GM04503 (cell line): ENCODE measurements at places on chromosomes 2 and 18.

GRCh38 chr2:158786897-158787296 is 8.2 kb upstream of the DAPL1 start:
- DNase-seq: no peak

DNA sequence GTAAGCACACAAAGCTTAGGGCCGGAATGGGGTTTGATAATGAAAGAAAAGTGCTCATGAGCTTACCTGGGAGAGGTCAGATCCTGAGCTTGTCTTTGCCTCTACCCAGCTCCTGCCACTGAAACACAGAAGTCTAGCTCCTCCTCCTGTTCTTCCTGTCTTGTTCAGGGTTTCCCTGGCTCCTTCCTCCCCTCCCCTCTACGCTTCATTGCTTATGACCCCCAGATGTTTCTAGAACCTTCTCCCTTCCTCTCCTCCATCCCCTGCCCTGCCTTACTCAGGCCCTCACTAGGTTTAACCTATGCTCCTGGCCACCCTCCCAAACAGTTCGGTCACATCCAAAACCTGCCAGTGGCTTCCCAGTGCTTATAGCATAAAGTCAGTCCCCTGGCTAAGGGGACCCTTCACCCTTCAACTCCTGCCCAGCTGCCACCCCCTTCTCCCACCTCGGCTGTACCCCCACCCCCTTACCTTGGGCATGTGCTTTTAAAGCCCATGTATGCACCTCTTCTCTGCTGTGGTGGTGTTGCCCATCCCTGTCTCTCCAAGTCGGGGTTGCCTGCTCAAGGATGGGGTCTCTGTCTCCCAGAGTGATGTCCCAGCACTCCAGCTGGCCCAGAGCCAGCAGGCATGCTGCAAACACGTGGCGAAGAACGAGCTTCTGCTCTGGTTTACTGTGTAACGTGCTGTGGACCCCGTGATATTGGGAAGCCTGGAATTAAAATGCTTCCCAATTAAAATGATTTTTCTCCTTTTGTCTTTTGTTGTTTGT is 233.6 kb downstream of the TPGS2 start:
- DNase-seq: no peak

DNA sequence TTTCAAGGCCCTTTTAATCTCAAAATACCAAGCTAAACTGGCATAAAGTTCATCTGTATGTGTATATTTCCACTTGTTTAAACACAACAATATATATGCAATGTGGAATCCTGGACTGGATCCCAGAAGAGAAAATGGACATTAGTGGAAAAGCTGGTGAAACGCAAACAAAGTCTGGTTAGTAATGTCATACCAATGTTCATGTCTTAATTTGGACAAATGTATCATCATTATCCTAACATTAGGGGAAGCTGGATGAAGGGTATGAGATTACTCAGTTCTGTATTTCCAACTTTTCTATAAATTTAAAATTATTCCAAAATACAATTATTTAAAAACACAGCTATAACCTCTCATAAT is 3.8 kb downstream of the SP3 start:
- DNase-seq: no peak

DNA sequence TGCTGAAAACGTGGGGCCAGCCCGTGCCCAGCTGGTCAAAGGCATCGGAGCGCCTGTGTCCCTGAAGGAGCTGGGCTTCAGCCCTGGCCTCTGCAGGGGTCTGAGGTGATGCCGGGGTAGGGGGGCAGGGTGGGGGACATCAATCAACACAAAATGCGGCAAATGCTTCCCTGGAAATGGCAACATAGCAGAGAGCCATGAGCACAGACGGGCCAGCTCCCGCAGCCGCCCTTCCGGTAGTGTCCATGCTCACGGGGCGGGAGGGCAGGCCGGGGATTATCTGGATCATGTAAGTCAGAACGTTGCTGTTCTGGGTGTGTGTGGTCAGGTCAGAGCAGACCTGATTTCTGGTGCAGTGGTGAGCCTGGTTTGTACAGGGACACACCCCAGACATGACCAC is 56.5 kb upstream of the TWIST2 start:
- peak; percentile 21 for DNase-seq

GRCh38 chr2:138079976-138080375 is 115.7 kb downstream of the HNMT start:
- no peak for DNase-seq

DNA sequence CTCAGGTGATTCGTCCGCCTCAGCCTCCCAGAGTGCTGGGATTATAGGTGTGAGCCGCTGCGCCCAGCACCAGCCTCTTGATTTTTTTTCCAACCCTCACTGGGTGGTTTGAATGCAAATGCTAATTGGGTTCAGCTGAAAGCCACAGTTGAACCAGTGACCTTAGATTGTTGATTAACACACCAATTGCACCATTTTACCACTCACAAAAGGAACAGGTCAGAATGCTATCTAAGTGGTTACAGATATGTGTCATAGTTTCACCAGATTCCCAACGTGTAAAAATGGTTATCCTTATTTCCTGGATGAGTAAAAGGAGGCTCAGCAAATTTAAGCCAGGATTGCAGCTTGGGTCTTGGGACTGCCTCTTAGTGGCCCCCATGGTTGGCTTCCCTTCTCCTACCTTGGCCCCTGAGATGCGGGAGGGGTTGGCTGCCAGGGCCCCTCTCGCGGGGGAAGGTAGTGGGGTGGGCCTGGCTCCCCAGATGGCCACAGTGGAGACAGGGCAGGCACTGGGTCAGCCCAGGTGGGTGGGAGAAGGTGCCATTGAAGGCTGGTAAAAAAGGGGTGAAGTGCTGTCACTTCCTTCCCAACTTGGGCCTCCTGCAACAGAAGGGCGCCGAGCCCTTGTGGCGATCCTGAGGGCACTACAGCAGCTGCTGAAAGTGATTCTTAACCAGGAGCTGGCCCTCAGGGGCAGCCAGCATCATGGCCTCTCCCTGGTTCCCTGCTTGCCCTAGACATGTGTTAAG is 164.9 kb upstream of the HAAO start:
- no peak for DNase-seq

GRCh38 chr2:132581991-132582738 is 87.8 kb downstream of the LYPD1 start:
- no peak for DNase-seq

DNA sequence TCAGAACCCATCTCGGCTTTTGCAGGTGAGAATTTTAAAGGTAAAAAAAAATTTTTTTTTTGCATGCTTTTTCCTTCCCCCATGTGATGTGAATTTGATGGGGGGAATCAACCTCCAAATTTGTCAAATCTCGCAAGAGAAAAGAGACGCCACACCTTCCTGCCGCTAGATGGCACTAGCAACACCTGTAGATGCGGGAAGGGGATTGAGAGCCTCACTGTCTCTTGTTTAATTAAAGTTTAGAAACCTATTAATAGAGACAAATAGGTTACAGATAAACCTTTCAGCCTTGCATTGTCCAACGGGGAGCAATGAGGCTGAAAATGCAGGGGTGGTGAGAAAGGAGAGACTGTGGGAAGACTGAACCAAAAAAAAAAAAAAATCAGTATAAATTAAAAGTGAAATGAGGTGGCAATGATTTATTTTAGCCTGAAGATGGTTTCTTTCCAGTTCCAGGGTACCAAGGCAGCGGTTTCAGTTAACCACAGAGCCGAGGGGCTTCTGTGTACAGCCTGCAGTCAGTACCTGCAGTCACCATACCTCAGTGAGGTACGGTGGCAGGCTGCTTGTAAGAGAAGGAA is 84.6 kb downstream of the NRP2 start:
- DNase-seq: no peak

- DNase-seq: no peak
Observed at GRCh38 chr2:181673173-181673572, 7.1 kb downstream of the NEUROD1 start.

DNA sequence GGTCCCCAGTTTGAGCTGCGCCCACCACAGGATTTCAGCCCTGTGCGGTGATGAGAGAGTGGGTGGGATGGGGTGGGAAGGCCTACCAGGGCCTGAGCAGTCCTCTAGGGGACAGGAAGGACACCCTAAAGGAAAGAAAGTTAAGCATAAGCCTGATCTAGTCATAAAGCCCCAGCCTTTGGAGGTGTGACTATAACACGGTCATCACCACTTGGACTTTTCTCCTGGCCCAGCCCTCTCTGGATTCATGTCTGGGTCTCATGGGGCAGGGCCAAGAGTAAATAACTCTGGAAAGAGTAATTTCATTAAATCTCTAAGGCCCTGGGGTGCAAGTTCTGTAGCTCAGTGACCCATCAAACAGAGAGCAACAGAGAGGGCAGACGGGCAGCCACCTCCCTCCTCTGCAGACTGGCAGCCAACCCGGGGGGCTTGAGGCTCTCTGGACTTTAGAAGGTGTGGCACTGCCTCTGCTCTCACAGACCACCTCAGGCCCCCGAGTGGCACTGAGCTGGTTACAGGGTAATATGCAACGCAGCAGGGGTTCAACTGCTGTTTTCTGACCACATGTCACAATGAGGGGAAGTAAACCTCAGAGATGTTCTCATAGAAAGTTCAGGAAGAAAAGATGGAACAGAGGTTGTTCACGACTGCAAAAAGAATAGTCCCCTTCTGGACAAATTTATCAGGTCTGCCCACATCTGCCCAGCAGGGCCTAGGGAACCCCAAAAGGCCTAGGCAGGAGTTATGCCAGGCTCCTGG is 41.5 kb downstream of the TGFA start:
- DNase-seq: no peak

DNA sequence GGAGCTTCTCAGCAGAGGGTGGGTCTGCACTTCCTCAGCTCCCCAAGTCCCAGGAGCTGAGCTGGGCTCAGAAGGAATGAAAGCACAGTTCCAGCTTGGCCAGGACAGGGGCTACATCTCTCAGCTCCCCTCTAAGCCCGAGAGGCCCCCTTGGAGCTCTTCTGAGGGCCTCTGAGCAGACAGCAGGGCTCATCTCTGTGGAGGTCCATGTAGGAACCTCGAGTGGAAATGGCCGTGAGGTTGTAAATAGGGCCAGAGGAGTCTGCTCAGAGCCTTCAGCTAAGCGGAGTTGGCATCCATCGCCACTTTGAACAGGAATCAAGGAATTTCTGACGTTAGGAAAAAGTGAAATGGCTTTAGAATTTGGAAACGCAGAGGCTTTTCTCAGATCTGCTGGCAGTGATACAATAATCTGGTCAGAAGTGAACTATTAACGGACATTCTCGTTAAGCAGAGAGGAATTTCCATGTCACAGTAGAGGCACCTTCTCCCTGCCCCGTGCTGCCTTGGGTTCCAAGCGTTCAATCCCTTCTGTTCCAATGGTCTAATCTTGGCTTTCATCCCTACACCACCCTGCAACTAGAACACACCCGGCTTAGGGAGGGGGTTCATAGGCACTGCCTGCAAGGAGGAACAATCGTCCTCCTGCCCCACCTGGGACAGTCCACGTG is 213.9 kb downstream of the NDUFA10 start:
- peak; percentile 3 for DNase-seq

- no peak for DNase-seq
Observed at GRCh38 chr2:96241227-96241626, 24.6 kb downstream of the TMEM127 start.

DNA sequence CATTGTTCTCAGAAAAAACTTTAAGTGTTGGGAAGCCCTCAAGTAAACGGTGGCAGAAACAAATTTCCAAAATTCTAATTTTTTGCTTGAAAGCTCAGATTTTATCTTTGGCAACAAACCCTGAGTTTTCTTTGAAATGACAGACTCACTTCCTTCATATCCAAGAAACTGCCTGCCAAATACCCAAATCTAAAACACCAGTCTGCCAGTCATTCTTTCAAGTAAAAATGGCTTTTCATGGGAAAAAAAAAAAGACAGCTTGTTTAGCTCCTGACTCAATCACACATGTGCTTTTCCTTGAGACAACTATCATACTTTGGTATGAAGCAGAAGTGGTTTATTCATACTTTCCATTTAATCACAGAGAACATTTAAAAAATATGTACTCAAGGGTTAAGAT is 40.6 kb upstream of the CSRNP3 start:
- no peak for DNase-seq

DNA sequence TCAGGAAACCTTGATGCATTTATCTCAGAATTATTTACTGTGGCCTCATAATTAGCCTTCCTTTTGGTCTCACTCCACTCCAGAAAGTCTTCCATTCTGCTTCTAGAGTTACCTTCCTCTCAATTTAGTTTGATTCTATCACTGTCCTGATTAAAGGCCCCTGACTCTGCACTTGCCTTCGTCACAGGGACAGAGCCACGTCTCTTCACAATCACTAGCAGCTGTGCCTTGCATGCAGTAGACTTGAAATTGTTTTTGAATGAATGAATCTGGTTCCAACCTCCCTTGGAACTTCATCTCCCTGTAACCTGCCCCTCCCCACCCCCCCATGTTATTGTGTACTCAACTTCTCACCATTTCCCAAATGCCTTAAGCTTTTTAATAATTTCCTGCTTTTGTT is 52.4 kb downstream of the OSBPL6 start:
- no peak for DNase-seq

GRCh38 chr18:39149211-39149806 is 1583.7 kb upstream of the CELF4 start:
- DNase-seq: no peak

DNA sequence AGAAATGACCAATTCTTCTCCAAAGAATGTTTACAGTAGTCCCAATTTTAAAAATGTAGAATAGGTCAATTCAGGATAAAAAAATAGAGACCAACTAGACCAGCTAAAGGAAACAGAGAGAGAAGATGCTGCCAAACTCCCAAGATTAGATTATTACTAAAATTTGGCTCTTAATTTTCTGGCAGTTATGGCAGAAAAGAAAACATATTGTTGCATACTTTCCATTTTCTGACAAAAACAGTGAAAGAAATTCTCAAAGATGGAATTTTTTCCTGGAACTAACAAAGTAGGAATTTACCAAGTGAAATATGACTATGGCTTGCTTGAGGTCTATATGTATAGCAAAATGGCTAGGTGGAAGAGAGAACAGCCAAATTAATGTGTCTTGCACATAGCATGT is 138.3 kb upstream of the STK17B start:
- no peak for DNase-seq

- no peak for DNase-seq
Observed at GRCh38 chr2:100606726-100607343, 44.0 kb downstream of the PDCL3 start.

GRCh38 chr2:159095813-159096212 is 127.4 kb downstream of the TANC1 start:
- no peak for DNase-seq

DNA sequence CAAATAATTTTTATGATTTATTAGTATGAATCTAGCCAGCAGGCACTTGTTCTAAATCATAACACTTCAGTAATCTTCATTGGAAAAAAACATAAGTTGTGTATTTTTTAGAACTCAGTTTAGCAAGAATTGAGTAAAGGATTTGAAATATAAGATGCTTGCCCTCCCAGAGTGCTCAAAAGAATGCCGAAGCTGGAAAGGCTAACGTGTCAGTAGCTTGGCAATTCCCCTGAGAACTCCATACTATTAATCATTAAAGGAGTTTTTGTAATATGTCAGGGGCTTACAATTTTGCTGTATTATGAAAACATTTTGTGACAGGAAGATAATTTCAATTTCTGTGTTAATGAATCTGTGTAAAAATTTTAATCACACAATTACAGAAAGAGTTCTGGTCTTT is 122.7 kb downstream of the GULP1 start:
- no peak for DNase-seq

GRCh38 chr18:76522551-76522950 is 27.5 kb upstream of the ZNF516 start:
- DNase-seq: no peak
